ENCODE measurements at places on chromosomes 1 and 21.

DNA sequence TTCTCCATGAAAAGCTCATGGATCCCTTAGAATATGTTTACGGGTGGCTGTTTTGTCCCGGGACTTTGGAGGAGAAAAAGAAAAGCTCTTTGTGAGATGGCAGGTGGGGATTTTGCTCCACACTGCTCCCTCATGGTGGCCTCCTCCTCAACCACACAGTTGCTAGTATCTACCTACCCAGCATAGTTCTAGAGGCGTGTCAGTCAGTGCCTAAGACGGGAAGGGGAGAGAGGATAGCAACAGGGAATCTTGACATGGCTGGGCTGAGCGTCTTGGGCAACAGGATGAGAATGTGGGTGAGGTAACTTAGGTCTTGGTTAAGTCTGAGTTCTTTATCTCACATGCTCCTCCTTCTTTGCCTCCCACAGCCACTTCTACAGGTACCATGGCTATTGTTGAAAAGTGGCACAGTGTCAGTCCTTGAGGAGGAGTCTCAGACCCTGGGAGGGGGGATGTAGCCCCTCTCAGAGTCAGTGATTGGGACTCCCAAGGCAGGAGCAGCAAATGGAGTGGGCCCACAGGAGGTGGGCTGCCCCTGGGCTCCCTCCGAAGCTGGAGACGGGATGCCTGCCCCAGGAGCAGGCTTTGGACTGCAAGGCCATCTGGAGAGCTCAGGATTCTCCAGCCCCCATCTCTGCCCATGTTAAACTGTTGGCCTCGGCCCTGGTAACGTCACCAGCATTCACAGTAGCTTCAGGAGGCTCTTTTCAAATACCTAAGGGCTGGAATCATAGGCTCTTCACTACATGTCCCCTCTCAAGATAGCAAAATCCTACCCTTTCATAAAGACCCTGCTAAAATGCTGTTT is 75.4 kb downstream of the TENT5C start:
- no peak for DNase-seq

GRCh38 chr1:192700834-192701271 is 64.9 kb downstream of the RGS13 start:
- no peak for DNase-seq

- no peak for DNase-seq
Measured at GRCh38 chr1:88581703-88582102, 102.4 kb upstream of the PKN2 start.

DNA sequence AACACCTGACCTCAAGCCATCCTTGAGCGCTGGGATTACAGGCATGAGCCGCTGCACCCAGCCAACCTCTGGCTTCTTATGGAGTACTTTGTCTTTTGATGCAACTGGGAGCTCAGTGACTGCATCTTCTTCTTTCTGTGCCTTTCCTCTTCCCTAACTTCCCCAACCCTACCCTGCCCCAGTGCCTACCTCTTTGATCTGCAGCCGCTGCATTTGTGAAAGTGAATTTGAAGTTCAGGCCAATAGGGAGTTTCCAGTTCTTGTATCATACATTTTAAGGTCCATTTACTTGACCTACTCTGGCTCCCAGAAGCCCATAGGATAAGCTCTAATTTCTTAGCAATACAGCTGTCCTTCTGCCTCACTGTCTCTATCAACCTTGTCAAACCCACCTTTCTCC is 52.2 kb downstream of the KCNC4 start:
- no peak for DNase-seq

GRCh38 chr21:41377715-41378114 is 15.9 kb downstream of the MX2 start:
- DNase-seq: no peak

- DNase-seq: no peak
Measured at GRCh38 chr1:115556236-115556635, 85.5 kb upstream of the VANGL1 start.

DNA sequence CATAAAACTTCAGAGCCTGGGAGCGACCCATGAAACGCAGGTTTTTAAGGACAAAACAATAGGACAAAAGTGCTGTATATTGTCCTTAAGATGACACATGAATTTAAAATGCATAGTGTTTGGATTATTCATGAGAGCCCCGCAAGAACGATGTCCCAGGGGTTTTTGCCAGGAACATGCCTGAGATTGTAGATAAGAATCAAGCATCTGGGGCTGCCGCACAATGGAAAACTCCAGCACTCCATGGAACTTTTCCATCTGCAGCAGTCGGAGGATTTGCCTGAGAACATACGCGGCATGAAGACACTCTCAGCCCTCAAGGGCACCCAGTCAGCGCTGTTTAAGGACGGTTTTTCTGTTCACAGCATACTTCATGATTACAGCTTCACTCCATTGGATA is 5.3 kb upstream of the ERG start:
- DNase-seq: no peak

- DNase-seq: no peak
Measured at GRCh38 chr1:65694126-65694525, 98.6 kb upstream of the PDE4B start.

- no peak for DNase-seq
Measured at GRCh38 chr1:81598623-81599022, 202.1 kb upstream of the ADGRL2 start.

DNA sequence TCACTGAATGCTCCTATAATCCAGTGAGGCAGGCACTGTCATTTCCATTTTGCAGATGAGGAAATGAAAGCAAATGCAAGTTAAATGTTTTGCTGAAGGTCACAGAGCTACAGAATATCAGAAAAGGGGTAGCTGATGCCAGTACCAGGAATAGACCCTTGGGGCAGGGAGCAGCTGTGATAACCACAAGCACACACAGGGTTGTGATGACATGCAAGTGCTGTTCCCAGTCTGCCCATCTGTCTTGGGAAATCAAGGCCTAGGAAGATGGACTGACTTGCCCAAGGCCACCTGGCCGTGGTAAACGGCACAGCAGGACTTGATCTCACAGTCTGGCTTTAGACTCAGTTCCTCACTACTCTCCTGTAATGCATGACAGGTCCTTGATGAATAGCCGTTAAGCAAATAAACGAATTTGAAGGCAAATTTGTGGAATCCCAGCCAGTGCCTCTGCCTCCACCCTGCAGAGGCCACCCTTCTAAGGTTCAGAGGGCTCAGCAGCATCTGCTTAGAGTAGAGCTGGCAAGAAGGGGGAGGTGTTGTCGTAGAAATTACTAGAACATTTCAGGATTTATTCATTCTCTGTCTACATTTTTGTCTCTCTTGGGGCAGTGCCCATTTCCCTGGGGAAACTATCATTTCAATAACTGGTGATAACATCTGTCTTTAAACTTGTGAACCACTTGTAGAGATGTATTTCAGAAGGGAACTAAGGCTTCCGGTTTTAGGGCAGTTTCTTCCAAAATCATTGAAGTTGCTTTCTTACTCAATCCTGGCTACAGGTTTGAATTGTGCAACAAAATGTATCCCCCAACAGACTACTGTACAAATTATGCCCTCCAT is 53.2 kb upstream of the MRPS6 start:
- peak; percentile 25 for DNase-seq

DNA sequence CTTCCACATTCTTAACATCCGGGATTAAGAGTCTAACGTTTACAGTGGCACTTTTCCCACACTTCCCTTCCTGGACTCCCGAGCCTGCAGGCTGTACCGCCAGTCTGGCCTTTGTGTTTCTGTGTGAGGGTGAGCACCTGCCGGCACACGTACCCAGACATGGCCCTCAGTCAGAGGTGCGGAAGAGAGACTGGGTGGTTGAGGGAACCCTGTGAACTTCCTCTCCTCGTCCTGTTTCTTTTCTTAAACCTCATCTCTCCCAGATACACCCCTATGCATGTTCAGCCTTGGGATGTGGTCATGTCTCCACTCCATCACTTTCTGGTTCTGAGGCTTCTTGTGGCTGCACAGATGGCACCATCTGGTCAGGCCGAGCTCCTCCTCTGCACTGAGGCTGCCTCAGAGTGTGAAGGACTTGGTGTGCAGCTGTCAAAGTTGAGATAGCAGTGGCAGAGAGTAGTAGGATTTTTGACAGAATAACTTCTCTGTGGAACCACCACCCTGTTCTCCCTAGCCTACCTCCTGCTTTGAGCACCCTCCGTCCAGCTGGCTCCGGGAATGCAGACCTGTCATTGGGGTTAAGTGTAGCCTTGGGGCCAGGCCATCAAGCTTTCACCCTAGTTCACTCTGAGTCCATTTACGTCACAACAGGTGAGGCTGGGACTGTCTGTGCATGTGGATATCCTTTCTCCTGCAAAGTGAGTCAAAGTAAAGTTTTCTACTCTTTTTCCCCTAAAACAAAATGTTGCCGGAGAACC is 31.4 kb downstream of the VASH2 start:
- DNase-seq: no peak

- DNase-seq: no peak
Measured at GRCh38 chr1:156935505-156936128, 15.2 kb downstream of the LRRC71 start.

GRCh38 chr21:45511007-45511406 is 31.2 kb downstream of the SLC19A1 start:
- DNase-seq: no peak

DNA sequence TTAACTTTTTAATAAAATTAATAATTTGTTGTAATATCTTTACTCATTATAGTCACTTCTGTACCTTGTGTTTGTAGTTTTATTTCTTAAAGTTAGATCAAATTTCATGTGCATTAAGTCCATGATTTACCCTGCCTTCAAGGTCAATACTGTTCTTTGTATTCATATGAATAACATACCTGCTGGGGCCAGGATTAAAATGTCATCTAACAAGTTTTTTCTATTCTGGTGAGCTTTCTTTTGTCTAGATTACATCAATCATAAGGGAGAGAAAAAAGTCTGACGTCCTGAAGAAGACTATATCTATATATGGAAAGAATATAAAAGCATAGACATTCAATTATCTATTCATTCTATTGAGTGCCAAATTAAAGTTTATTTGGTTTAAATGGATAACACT is 232.6 kb downstream of the COL11A1 start:
- no peak for DNase-seq

GRCh38 chr1:45002650-45003645 is 8.2 kb downstream of the HECTD3 start:
- DNase-seq: no peak

DNA sequence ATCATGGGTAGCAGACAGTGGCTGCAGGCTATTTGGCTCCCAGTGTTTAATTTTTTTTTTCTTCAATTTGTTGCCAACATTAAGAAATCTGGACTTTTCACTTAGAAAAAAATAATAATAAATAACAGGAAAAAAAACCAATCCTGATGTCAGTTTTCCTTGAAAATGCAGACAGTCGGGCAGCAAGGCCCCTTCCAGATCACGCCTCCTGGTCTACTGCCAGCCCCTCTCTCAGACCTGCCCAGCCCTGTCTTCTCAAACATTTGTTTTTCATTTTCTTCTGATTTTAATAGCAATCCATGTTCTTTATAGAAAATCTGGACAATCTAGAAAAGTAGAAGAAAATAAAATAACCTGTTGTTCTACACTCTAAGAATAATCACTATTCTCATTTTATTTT is 15.5 kb downstream of the IFNGR2 start:
- no peak for DNase-seq

- no peak for DNase-seq
Measured at GRCh38 chr1:218366322-218367052, 21.4 kb downstream of the TGFB2 start.

DNA sequence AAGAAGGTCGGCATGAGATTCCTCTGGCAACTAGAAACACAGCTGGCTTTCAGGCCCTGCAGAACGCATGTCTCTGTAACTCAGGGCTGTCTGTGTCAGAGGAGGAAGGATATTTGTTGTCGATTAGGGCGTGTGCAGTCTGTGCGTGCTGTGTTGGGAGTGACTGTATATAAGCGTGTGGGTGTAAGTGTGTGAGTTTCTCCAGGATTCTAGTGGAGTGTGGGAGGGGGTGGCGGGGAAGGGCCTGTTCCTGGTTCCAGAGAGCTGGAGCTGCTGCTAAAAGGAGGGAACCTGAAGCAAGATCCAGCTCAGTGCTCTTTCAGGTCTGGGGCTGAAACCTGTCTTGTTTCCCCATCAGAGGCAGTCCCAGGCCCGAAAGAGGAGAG is 74.3 kb downstream of the SLC16A1 start:
- no peak for DNase-seq

DNA sequence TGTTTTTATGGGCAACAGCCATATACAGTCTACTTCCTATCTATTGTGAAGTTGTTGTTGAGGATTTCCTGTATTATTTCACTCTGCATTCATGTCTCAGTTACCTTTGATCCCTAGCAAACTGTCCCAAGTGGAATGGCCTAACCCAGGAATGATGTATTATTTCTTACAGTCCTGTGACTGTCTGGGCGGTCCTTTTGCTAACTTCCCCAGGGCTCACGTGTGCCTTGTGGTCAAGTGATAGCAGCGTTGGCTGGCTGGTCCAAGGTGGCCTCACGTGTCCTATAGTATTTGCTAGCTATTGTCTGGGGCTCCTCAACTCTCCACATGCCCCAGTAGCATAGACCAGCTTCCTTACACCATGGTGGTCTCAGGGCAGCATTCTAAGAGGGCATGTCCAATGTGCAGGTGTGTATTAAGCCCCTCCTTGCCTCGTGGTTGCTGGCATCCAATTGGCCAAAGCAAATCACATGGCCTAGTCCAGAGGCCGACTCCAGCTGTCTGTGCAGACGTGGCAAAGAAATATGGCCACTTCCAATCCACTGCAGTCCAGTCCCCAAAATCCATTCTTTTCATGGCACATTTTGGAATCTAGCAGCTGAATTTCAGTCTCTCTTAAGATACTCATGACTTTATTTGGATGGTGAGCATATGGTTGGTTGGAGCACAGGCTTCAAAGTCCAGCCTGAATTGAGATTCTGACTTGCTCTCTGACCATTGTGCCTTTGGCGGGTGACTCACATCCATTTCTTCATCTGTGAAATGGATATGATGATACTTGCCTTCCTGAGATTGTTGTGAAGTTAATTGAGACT is 94.1 kb downstream of the GALNT2 start:
- DNase-seq: no peak

GRCh38 chr21:41869771-41870170 is 9.4 kb downstream of the PRDM15 start:
- DNase-seq: no peak

- DNase-seq: no peak
Measured at GRCh38 chr1:18635070-18635577, 4.5 kb downstream of the PAX7 start.

DNA sequence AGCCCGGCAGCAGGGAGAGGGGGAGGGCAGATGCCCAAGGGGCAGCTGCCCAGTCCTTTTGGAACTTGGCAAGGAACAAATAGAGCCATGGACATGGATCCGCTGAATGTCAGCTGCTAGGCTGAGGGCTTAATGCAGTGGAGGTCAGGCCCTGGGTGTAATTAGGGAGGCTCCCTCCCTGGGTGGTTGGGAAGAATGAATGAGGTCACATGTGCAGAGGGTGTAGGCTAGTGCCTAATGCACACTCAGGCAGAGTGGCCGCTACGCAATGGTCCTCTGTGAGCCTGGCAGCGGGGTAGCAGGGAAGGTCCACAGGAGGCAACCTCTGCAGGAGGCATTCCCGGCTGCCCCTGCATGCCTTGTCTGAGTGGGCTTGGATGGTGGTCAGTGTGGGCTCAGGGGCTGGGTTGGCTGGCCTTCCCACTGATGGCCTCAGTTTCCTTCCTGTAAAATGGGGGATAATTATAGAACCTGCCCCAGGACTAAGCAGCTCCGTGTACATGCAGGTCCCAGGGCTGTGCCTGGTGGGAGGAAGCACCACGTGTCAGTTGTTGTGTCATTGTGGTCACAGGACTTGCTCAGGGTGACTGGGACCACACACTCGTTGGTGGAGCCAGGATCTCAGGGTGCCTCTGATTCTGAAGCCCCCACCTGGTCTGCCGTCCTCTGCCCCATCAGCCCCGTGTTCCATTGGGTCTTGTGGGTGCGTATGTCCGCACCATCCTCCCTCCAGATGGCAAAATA is 81.6 kb upstream of the ACTL8 start:
- no peak for DNase-seq
